SW480 (cell line): ENCODE measurements at places on chromosomes 4 and X.
A peak's percentile ranks its signal among the peaks of the same experiment; 100 is the strongest.

GRCh38 chrX:7263961-7264360 lies 116.0 kb upstream of the PUDP start:
- no peak for DNase-seq

DNA sequence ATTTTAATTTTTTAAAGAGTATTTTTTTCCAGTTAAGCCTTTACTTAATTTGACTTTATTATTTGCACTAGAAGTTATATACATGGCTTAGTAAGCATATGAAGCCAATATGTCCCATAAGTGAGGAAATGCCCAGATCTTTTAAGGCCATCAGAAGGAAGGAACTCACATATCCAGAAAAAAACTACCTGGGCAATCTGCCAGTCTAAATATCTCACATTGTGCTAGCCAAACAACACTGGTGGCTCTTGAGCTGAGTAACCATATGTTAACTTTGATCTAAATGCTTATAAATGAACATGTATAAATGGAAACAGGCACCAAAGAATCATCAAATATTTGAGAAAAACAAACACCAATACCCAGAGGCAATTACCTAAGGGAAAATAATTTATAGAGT lies 138.6 kb upstream of the APOOL start:
- no peak for DNase-seq

- no peak for DNase-seq
Observed at GRCh38 chrX:46653482-46653881, 79.9 kb downstream of the CHST7 start.

DNA sequence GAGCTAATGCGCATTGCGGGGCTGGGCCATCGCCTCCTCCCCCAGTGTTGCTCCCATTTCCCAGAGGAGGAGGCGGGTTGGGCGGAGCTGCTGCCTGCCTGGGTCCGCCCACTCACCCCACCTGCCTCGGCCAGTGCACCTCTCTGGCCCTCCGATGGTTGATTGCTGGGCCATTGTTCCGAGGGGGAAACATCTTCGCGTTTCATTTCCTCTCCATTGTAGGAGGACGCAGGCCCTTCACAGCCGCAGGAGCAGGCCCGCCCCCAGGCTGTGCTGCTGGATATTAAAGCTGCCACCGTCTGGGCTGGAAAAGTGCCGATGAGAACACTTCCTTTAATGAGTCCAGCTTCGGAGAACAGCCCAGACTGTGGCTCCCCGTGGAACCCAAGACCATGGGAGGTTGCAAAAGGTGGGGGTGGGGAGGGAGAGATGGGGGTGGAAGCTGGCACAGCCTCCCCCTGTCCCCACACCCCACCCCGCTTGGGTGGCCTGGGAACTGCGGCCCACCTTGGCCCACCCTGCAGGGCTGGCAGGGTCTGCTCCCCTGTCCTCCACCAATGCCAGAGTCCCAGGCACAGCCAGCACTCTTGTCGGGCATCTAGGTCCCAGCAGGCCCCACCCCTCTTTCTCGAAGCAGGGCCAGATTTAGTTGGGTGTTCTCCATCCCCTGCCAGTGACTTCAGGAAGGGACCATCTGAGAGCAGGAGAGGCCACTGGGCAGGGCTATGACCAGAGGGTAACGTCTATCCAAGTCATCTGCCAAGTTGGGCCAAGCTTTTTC lies 96.6 kb downstream of the ADRA2C start:
- peak; percentile 83 for DNase-seq

DNA sequence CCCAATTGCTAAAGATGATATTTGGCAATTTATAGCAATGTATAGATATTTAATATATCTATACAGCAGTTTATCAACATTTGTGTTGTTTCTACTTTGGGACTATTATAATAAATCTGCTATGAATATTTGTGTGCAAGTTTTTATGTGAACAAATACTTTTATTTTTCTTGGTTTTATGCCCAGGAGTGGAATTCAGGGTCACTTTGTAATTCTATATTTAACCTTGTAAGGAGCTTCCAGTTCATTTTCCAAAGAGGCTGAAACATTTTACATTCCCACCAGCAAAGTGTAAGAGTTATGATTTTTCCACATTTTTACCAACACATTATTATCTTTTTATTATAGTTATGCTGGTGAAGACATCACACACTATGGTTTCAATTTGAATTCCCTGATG lies 801.3 kb downstream of the PCDH18 start:
- no peak for DNase-seq

GRCh38 chr4:188297873-188298272 lies 158.6 kb downstream of the TRIML1 start:
- DNase-seq = no peak

DNA sequence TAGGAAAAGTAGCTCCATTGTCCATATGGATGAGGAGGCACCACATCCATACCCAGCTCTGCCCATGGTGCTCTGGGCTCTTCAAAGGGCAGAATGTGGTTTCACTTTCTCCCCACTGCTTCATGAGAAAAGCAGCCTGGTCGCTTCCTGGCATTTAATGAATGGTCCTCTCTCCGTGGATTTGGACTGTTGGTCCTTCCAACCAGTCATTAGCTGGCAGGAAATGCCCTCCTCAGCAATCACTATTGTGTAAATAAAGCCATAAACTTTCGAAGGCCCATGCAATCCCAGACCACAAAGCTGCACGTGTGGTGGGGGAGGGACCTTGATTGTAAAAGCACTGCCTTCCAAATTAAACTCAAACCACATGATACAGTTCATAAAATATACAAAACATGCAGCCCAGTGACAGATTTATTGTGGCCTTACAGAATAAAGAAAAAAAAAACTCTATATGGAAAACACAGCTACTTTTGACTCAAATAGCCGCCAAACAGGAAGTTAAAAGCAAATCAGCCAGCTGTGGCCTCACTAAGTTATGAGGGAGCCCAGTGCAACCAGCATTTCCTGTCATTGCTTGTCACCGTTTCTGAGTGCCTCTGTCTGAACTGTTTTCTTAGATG lies 8.1 kb downstream of the MBNL3 start:
- peak; percentile 94 for DNase-seq

- DNase-seq = no peak
Observed at GRCh38 chr4:34973650-34974312, 1270.5 kb downstream of the ARAP2 start.

DNA sequence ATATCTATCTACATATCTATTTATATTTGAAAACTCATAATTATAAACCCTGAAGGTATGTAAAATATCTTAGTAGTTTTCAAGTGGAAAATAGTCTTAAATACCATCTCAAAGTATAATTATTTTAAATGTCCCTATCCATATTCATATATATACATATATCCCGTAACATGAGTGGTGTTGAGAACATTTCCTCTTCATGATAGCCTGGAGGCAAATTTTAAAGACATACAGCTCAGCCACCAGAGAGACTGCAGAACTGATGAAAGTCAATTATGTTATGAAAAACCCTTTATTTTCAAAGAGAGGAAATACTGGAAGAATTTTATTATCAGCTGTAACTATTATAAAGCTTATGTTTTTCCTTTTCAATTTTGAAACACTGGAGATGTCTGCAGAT lies 1806.7 kb upstream of the PCDH7 start:
- DNase-seq = no peak

DNA sequence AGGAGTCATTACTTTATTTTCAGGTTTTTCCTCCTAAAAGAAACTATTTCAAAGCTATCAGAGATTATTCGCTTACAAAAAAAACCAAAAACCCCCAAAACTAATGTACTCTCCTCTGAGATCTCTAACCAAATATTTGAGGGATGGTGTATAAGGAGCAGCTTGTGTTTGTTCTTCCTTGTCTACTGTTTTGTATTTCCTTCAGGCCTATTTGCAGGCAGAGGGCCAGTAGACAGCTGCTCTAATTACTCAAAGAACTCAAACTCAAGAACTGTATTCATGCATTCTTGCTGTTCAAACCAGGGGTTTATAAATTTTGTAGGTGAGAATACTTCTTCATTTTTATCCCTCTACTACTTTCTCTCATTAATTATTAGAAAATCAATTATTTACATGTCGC lies 51.3 kb downstream of the SH3RF1 start:
- DNase-seq = no peak

GRCh38 chr4:110142461-110142860 lies 56.0 kb downstream of the ELOVL6 start:
- DNase-seq = no peak

GRCh38 chrX:10571260-10571659 lies 49.1 kb downstream of the MID1 start:
- DNase-seq = no peak

- DNase-seq = no peak
Observed at GRCh38 chr4:109243871-109244270, 58.6 kb downstream of the COL25A1 start.
